ENCODE measurements at places on chromosomes 12 and 14.
A peak's percentile ranks its signal among the peaks of the same experiment; 100 is the strongest.

DNA sequence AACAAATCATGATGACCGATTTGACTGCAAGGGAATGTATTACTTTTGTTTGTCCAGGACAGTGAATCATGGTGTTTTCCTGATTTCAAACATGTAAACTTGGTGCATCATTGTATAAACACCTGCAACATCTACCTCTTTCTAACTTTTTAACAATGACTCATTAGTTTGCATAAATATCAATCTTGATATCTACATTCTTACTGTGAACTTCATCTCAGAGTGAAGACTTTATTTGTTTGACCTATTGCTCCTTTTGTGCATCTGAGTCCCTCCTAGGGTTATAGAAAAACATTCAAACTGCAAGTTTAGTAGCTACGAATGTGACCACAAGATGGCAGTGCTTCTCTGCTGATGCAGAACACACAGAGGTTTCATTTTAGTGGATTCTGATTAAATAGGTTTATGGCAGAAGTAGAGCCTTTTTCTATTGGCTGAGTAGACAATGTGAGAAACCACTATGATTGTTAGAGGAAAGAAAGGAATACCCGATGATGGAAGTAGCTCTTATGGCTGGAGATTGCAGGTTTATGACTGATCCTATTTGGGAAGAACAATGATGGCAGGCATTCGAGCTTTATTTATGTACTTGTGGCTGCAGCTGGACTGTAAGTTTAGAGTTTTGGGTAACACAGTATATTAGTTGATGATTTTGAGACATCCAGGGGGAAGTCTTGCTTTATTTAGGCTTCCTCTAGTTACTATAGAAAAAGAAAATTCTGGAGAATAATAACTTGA, 244.2 kb upstream of the OR4E1 start:
- no peak for DNase-seq

- no peak for DNase-seq
Measured at GRCh38 chr14:64421166-64421565, 33.0 kb downstream of the MTHFD1 start.

GRCh38 chr12:23628806-23629205, 320.7 kb downstream of the SOX5 start:
- no peak for DNase-seq

- no peak for DNase-seq
Measured at GRCh38 chr12:123278101-123278627, 6.5 kb upstream of the CDK2AP1 start.

DNA sequence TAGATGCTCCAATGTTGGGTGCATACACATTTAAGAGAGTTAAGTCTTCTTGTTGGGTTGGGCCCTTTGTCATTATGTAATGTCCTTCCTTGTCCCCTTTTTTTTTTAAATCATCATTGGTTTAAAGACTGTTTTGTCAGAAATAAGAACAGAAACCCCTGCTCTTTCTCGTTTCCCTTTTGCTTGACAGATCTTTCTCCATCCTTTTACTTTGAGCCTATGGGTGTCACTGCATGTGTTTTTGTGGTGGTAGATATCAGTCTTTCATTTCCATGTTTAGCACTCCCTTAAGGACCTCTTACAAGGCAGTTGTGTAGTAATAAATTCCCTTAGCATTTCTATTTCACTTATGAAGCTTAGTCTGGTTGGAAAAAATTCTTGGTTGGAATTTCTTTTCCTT, 47.4 kb downstream of the RTN1 start:
- no peak for DNase-seq

- no peak for DNase-seq
Measured at GRCh38 chr12:77204083-77204482, 138.7 kb upstream of the E2F7 start.

- DNase-seq, result no peak
Measured at GRCh38 chr14:45253754-45254310, 830 bp upstream of the MIS18BP1 start.

- no peak for DNase-seq
Measured at GRCh38 chr14:30658645-30659044, 36.5 kb downstream of the SCFD1 start.

GRCh38 chr12:93441081-93441616, 598 bp downstream of the UBE2N start:
- no peak for DNase-seq

DNA sequence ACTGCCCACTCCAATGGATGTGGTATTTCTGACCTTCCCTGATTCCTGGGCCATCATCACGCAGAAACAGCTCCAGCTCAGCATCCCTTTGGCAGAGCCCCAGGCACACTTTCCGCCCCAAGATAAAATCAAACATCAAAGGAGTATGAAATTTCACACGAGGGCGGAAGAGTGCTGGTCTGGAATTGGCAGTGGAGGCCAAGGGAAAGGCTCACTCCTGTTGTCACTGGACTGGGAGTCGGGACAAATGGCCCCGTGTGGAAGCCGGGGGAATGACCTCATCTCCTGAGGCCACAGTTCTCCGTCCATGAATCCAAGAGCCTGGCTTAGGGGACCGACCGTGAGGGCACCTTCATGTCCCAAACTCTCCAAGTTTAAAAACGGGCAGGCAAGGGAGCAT, 40.9 kb downstream of the FZD10 start:
- DNase-seq, result no peak

DNA sequence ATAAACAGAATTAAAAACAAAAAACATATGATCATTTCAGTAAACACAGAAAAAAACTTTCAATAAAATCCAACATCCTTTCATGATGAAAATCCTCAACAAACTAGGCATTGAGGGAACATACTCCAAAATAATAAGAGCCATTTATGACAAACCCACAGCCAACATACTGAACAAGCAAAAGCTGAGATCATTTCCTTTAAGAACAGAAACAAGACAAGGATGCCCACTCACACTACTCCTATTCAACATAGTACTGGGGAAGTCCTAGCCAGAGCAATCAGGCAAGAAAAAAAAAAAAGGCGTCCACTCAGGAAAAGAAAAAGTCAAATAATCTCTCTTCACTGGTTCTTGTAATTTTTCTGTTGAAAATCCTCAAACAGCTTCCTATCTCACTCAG, 30.1 kb downstream of the MRPL42 start:
- DNase-seq, result no peak

GRCh38 chr14:23376482-23377197, at the start of gene CMTM5:
Gene CMTM5 (plus strand): TSS chr14:23377046. CDS start chr14:23377252, 206 bp downstream.
- DNase-seq, result no peak

DNA sequence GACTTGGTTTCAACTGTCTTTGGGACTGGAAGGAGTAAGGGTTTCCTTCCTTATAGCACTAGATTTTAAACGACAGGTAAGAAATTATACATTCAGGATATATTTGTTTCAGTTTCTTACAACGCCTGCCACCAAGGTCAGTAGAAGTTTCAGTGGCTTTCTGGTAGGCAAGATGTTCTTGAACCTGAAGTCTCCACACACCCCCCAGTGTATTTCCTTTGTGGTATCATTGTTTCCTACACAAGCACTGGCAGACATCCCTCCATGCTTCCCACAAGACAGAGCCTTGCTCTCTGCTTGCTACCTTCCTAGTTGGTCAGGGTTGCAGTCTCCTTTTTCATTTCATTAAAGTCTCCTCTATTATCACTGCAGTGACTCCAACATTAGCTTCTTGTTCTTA, 283.1 kb downstream of the FLRT2 start:
- DNase-seq, result no peak

DNA sequence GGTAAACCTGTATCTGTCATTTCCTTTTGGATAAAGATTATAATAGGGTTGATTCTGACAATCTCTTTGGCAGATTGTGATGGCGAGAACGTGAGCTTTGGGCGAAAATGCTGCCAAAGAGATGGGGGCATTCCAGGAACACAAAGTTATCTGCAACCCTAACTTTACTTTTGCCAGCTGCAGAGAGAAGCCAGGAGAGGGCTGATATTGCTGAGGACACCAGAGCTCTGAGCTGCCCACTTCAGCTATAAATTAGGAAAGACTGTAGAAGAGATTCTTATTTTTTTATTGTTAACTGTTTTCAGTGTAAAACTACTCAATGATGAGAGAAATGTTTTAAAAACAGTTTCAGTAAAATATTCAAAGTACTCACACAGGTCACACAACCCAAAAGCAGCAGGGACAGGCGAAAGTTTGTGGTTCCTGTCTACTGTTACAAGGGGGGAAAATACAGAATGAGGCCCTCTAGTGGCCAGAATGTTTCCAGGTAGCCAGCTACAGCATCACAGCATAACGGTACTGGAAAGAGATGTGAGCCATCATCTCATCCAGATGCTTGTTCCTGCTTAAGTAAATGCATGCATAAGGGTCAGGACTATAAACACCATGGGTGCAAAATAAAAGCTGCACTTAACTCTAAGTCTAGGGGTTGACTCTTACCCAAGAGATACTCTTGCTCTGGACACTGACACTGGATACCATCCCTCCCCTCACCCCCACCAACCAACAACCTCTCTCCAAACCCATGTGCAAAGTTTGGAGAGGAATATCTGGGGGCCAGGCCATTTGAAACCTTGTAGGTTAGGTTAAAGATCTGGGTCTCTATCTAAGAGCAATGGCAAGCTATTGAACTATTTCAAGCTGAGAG, 498.4 kb downstream of the RMST start:
- DNase-seq, result no peak

- DNase-seq, result no peak
Measured at GRCh38 chr12:104505095-104505818, 48.5 kb downstream of the CHST11 start.

DNA sequence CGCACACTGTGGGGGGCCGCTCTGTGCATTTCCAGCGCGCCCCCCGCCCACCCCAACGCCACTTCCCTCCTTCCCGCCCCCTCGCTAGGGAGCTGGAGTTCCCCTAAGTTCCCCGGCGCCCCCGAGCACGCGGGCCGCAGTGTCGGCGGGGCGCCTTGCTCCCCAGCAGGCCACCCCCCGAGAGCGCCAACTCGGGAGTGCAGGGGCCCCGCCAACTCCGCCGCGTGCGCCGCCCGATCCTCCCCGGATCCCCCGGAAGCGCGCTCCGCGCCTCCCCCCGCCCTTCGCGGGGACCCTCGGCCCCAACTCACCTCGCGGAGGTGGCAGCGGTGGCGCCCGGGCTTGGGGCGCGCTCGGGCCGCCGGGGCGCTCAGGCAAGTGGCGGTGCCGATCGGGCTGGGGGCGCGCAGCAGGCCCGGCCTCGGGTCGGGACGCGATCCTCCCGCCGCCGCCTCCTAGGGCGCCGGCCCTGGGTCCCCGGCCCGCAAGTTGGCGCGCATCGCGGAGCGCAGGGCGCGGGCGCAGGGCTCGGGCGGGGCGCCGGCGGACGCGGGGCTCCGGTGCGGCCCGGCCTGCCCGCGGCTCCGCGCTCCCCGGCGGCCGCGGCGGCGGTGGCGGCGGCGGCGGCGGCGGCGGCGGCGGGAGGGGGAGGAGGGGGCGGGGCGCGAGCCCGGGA, at the start of gene NCOR2:
Gene NCOR2 (minus strand): TSS at position 616 of the 676 bp plus-strand sequence. CDS start 72,361 bp downstream, outside the sequence.
- peak; percentile 19 for DNase-seq

DNA sequence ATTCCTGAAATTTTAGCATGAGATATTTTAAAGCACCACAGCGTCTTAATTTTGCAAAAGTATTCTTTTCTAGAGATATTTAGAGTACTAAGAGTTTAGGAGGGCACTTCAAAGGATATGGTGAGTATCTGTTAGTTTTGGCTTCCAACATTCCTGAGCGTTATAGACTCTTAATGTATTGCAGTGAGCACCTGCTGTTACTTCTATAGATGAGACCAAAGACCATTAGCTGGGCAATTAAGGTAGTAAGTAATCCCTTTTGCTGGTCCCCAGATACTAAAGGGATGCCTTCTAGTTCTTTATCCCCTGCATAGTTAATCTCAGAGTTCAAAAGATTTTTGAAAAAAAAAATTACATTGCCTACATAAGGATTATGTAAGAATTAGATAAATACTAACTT, 975.6 kb downstream of the GALC start:
- DNase-seq, result no peak

DNA sequence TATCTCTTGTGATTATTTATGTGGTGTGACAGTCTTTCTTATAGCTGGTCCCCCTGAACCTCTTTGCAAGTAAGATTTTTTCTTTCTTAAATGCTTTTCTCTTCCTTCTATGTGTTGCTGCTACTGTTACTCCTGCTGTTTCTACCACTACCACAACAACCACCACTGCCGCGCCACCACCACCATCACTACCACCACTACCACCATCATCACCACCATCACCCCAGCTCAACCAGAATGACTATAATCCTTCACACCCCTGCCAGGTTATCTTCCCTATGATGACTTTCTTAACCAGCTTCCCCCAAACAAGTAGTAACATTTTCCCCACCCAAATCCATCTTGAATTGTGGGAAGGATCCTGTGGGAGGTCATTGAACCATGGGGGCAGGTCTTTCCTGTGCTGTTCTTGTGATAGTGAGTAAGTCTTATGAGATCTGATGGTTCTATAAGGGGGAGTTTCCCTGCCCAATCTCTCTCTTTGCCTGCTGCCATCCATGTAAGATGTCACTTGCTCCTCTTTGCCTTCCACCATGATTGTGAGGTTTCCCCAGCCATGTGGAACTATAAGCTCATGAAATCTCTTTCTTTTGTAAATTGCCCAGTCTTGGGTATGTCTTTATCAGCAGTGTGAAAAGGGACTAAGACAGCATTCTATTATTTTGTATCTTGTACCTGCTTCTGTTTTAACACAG, 52.2 kb downstream of the CHST11 start:
- DNase-seq, result no peak

- DNase-seq, result no peak
Measured at GRCh38 chr12:118436002-118436730, 59.8 kb downstream of the SUDS3 start.

DNA sequence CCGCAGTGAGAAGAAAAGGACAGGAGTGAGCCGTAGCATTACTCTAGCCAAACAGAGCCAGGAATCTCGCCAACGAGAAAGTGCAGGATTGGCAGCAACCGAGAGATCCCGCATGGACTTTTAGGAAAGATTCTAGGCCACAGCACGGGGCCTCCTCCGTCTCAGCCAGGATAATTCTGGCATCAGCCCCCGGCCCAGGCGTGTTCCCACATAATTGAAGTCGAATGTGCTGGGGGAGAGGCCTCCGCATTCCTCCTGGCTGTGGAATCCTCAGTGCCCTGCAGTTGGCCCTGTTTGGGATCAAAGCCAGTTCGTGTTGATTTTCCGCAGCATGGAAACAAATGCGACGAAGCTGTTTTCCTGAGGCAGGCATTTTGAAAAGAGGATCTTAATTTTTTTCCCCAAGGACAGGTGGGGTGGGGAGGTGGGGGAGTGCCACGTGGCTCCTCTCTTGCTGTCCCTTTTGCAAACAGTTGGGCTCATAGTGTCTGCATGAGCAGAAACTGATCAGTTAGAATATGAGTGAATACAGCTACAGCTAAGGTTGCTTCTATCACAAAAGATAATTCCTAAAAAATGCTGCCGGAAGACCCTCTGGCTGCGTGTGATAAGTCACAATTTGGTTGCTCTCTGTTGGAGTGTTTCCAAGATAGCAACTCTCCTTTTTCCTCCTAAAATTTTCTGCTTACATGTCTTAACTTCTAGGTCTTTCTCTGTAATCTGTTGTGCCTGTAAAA, 37.3 kb upstream of the ATXN2 start:
- no peak for DNase-seq
